Suppressor macrophage (primary cell): ENCODE measurements at places on chromosomes 12 and 14.

GRCh38 chr12:94550964-94551363, 91.3 kb upstream of the CEP83 start:
- peak; percentile 63 for DNase-seq

DNA sequence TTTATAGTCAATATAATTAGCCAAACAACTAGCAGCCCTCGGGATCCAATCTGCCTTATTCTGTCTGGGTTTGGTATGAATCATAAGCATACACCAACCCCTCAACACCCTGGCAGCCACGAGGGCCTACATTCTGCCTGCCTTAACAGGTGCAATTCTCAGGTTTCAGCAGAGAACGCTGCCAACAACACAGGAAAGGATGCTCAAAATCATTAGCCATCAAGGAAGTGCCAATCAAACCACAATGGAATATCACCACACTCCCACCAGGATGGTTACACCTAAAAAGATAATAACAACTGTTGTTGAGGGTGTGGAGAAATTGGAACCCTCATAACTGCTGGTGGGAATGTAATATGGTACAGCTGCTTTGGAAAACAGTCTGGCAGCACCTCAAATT, 122.8 kb downstream of the TTC7B start:
- no peak for DNase-seq

DNA sequence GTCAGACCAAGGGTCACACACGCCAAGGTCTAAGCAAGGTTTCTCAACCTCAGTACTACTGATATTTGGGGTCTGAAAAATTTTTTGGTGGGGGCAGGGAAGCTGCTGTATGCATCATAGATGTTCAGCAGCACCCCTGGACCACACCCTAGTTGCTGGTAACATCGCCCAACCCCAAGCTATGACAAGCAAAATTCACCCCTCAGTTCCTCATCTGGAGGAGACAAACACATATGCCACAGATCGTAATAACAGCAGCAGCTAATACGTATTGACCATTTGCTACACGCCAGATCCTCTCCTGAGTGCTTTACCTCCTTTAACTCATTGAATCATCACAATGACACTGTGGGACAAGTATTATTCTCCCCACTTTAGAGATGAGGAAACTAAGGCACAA, 46.4 kb downstream of the ACTN1 start:
- DNase-seq: no peak

DNA sequence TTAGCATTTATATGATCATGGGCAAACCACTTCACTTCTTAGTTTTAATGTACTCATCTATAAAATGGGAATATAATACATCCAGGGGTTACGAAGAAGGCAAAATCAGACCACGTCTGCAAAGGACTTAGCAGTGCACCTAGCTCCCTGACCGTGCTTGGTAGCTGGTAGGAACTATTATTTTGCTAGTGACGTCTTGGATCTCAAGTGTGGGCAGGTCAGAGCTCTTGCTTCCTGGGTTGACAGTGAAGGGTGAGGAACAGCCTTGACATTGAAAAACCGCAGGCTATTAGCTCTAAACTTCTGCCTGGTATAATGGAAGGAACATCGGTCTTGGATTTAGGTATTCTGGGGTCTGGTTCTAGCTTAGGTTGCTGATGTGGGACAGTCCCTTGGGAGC, 89.3 kb upstream of the MED13L start:
- no peak for DNase-seq

GRCh38 chr12:65074932-65075331, 46.2 kb downstream of the WIF1 start:
- DNase-seq: no peak

DNA sequence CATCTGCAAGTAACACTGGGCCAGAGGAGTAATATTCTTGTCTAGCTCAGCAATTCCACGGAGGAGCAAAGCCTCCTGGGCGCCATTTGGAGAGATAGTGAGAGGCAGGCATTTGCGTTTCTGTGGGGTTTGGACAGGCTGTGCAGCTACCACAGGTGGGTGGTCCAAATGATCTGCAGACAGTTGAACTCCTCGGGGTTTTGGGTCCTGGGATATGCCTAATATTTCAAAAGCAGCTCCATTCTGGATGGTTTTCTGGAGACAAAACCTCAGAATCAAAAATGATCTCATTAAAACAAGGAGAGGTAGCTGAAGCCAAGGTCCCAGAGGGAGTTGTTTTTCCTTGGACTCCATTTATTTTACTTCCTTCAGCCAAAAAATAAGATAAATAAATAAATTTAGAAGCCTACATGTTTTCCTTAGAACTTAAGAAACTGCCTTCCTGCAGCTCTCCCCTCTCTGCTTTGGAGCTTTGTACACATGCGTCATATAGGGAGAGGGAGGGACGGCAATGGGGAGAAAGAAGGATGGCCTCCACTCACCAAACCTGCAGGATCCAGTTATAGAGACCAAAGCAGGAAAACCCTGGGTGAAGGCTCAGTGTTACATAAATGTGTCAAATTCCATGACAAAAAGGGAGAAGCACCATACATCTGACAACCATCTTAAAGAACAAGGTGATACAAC, 227.3 kb upstream of the DAAM1 start:
- DNase-seq: no peak

DNA sequence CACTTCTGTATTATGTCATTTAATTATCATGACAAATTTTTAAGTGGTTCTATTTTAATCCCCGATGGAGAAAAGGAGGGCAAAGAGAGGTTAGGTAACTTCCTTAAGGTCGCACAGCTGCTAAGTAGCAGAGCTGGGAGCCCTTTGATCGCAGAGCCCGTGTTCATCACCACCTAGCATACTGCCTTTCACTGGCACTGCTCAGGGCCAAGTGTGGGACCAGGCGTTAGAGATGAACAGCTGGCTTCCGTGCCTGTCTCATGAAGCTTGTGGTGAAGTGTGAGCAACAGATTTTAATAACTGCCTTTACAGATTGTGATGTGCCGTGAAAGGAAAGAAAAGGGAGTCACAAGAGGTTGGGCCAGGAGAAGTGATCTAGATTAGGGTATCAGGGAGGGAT, 273.6 kb downstream of the AKAP6 start:
- no peak for DNase-seq

DNA sequence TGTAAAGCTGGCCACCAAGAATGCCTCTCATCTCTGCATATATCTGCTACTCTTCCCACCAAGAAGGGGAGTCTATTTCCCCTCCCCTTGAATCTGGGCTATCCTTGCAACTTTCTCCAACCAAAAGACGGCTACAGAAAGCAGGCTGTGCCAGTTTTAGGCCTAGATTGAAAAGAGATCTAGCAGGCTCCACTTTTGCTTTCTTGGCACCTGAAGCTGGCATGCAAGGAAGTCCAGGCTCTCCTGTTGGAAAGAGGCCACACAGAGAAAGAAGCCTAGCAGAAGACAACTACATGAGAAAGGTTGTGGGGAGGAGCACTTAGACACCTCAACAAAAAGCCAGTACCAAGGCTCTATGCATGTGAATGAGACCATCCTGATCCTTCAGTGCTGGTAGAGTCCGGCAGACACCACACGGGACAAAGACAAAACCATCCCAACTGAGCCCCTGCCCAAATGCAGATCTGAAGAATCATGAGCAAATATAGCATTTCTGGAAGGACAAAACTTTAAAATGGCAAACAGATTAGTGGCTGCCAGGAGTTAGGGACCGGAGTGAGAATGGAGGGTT, 68.0 kb downstream of the SPPL3 start:
- DNase-seq: no peak

DNA sequence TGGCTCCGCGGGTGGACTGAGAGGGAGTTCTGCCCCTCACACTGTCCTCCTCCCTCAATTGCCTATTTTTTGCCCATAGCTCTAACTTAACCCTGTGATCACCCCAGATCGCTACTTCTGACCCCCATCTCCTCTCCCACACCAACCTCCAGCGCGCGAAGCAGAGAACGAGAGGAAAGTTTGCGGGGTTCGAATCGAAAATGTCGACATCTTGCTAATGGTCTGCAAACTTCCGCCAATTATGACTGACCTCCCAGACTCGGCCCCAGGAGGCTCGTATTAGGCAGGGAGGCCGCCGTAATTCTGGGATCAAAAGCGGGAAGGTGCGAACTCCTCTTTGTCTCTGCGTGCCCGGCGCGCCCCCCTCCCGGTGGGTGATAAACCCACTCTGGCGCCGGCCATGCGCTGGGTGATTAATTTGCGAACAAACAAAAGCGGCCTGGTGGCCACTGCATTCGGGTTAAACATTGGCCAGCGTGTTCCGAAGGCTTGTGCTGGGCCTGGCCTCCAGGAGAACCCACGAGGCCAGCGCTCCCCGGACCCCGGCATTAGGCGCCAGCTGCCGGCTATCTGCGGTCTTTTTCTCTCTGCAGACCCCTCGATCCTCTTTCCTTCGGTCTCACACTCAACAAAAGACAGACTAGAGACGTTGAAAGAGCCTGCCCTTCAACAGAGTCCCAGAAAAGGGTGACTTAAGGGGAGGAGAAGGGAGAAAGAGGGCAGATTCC, 3.0 kb upstream of the TBX3 start:
- DNase-seq: no peak

DNA sequence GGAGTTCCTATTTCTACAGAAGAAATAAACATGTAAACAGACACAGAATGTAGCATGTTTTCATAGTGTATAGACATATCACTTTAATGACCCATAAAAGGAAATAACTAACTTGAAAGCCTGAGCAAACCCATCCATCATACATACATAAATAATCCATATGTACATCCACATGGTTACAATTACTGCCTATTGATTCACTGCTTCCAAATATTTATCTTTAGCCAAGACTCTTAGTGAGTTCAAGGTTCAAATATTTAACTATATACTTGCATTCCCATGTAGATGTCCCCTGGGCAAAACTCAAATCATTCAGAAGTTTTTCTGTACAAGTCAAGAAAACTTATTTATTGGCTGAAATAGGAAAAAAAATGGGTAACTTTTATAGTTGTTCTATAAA, 95.4 kb downstream of the CCER1 start:
- DNase-seq: no peak

DNA sequence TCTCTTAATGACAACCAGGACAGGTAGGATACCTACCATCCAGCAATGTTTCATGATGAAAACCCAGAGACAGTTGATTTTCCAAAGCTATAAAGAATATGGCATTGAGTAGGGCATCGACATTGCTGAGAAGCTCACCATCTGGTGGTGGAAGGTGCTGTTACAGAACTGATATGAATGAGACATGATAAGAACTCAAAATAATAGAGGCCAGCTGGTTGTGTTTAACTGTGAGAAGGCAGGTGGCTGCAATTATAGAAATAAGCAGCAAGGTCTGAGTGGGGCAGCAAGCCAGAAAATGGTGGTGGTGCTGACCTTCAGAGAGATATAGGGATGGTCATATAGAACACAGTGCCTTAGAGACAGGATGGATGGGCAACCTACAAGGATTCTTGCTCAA, 449.7 kb downstream of the BTG1 start:
- DNase-seq: no peak

GRCh38 chr12:10033783-10034545, 3.5 kb downstream of the CLEC9A start:
- peak; percentile 55 for DNase-seq

- peak; percentile 94 for DNase-seq
Measured at GRCh38 chr12:4215229-4216186, 58.1 kb upstream of the CCND2 start.

GRCh38 chr12:70487440-70487839, 121.3 kb downstream of the KCNMB4 start:
- DNase-seq: no peak

GRCh38 chr12:47131011-47131410, 51.3 kb upstream of the AMIGO2 start:
- no peak for DNase-seq

- no peak for DNase-seq
Measured at GRCh38 chr12:108097160-108097911, 31.8 kb upstream of the WSCD2 start.

GRCh38 chr12:132700212-132700822, 10.3 kb upstream of the PGAM5 start:
- peak; percentile 54 for DNase-seq

GRCh38 chr14:49931523-49931922, 38.6 kb downstream of the ARF6 start:
- DNase-seq: no peak

DNA sequence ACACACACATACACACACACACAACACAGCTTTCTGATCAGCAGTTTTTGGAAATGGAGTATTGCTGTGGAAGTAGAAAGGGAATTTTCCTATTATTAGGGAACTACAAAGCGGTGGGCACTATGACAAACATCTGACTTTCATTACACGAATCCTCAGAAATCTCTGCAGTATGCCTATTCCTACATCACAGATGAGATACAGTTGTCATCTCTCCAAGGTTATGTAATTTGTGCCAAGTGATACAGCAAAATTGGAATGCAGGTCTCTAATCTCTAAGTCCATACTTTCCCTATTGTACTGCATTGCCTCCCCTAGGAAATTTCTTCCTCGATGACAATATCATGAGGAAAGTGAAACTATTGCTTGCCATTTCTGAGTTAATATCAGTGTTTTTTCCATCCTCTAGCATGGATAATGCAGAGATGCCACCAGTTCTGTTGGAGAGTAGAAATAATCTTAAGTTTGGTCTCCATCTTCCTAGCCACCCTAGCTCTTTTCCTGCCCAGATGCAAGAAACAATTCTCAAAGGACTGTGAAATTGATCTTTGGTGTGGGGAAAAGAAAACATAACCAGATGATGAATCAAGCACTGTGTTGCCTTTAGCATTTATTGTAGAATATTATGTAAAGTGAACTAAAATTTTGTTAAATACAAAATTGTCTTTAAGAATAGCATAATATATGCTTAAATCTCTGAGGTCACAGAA, 94.7 kb downstream of the ERGIC2 start:
- no peak for DNase-seq

- DNase-seq: no peak
Measured at GRCh38 chr12:14994610-14995009, 21.8 kb downstream of the PDE6H start.

- no peak for DNase-seq
Measured at GRCh38 chr14:104724407-104724980, 465 bp downstream of the ADSS1 start.

DNA sequence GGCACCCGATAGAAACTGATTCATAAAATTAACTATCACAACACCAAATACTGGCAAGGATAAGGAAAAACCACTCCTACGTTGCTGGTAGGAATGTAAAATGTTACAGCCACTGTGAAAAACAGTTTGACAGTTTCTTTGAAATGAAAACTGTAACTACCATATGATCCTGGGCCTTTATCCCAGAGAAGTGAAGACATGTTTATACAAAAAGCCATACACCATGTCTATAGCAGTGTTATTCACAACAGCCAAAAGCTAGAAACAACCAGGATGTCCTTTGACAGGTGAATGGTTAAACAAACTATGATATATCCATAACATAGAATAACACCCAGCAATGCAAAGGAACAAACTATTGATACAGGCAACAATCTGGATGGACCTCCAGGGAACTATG, 3.7 kb upstream of the C14orf132 start:
- DNase-seq: no peak

DNA sequence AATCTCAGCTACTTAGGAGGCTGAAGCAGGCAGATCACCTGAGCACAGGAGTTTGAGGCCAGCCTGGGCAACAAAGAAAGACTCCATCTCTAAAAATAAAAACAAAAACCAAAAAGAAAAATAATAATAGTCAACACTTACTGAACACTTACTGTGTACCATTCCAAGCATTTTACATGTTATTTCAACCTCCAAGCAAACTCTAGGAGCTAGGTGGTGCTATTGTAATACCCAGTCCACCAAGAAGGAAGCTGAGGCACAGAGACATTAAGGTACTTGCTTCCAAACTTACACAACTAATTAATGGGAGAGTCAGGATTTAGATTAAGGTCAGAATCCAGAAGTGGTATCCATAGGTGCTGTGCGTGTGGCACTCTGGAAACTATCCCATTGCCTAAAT, 13.7 kb upstream of the OR6J1 start:
- peak; percentile 53 for DNase-seq
